Astrocyte of the spinal cord (primary cell): ENCODE measurements at places on chromosomes 7 and 10.

GRCh38 chr10:107442035-107442505 lies 277.6 kb upstream of the SORCS1 start:
- peak; percentile 43 for DNase-seq

- no peak for DNase-seq
Measured at GRCh38 chr7:105992905-105993304, 29.8 kb downstream of the CDHR3 start.

GRCh38 chr10:118840776-118841468 lies 86.2 kb upstream of the CACUL1 start:
- no peak for DNase-seq

DNA sequence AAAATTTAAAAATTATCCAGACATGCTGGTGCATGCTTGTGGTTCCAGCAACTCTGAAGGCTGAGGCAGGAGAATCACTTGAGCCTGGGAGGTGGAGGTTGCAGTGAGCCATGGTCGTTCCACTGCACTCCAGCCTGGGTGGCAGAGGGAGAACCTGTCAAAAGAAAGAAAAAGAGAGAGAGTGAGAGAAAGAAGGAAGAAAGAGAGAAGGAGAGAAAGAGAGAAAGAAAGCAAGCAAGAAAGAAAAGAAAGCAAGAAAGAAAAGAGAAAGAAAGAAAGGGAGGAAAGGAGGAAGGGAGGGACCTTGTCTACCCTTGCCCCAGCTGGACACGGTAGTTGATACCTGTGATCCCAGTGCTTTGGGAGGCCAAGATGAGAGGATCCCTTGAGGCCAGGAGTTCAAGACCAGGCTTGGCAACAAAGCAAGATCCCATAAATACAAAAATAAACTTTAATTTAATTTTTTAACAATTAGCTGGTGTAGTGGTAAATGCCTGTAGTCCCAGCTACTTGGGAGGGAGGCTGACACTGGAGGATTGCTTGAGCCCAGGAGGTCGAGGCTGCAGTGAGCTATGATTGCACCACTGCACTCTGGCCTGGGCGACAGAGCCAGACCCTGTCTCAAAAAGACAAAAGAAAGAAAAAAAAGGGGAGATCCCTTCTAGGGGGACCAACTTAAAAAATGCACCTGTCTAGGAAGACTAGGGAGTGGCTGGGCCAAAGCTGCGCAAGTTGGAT lies 9.2 kb downstream of the NYAP1 start:
- no peak for DNase-seq

- no peak for DNase-seq
Measured at GRCh38 chr10:104257235-104257634, 2.5 kb downstream of the GSTO1 start.

DNA sequence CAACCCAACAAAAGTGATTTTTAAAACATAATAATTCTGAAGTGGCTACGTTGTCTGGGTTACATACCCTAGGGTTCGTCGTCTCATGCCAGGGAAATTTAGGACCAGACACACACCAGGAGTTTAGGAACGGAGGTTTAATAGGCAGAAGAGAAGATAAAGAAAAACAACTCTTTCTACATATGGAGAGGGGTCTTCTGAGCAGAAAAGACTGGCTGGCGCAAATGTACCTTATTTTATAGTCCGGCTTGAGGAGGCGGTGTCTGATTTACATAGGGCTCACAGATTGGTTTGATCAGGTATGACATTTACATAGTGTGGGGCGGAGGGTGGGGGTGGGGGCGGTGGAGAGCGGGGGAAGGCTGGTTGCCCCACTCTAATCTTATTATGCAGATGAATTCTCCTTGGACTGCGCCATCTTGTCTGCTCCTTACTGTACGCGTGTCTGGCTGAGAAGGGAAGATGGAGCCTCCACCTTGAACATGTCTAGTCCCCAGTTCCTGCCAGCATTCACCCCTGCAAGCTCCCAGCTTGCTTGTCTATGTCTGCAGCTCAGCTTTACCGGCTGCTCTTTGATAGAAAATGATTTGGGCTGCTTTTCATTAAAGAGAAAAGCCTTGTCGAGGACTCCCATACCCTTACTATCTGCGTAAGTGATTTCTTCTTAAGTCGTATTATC lies 98.7 kb downstream of the RALA start:
- DNase-seq = no peak

DNA sequence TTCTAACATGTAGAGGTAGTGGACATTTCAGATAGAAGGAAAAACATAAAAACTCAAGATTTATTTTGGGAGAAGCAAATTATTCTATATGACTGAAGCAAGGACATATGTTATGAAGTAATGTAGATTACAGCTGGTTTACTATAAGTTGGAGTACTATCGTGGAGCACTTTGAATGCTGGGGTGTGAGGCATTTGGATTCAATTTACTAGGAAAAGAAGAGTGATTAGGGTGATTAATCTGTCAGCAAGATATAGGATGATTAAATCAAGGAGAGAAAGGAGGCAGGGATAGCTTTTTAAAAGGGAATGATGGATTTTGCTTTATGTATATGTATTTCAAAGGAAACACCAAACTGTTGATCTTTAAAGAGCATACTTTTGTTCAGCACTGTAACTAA lies 318.4 kb upstream of the KAT6B start:
- no peak for DNase-seq

GRCh38 chr7:74269757-74270277 lies 15.6 kb upstream of the RFC2 start:
- DNase-seq = peak; percentile 69

GRCh38 chr7:84025332-84025927 lies 169.2 kb downstream of the SEMA3A start:
- peak; percentile 97 for DNase-seq

GRCh38 chr7:20064974-20065862 lies 152.0 kb downstream of the MACC1 start:
- DNase-seq = peak; percentile 95

DNA sequence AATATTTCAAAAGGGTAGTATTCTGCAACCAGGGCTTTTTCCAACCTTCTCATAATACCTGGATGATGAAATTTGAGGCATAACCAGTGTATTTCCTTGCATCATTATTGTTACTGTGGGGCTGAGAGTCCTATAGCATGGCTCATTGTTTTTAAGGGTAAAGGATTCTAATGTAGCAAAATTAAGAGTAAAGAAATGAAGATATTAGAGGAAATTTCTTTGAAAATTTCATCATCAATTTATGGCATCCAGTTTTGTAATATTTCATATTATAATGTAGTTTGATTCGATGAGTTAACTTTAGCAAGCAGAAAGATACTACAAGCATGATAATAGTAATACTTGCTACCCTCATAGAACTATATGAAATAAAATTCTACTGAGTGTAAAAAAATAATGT lies 387.3 kb upstream of the LRGUK start:
- DNase-seq = no peak

- DNase-seq = no peak
Measured at GRCh38 chr10:20118119-20118518, 301.9 kb downstream of the PLXDC2 start.

DNA sequence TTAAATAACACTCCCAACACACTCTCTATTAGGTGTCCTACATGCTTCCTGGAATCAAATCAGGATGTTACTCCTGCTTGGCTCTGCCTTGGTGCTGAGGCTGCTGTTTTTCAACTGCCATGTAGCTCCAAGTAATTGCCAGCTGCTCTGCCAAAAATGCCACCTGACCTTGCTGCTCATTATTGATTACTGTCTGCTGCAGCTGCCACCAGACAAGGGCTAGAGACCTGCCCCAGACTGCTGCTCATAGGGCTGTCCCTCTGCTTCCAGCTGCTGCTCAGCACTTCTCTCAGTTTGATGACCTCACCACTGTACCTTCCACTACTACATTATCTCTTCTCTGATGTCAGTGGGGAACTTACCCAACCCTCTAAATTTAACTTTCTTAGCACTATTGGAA lies 102.5 kb downstream of the PCLO start:
- no peak for DNase-seq

- DNase-seq = no peak
Measured at GRCh38 chr10:8112942-8113442, 58.5 kb downstream of the GATA3 start.

- no peak for DNase-seq
Measured at GRCh38 chr7:80127412-80128160, 7.0 kb upstream of the GNAI1 start.

GRCh38 chr10:95522117-95522516 lies 39.1 kb downstream of the SORBS1 start:
- DNase-seq = no peak

DNA sequence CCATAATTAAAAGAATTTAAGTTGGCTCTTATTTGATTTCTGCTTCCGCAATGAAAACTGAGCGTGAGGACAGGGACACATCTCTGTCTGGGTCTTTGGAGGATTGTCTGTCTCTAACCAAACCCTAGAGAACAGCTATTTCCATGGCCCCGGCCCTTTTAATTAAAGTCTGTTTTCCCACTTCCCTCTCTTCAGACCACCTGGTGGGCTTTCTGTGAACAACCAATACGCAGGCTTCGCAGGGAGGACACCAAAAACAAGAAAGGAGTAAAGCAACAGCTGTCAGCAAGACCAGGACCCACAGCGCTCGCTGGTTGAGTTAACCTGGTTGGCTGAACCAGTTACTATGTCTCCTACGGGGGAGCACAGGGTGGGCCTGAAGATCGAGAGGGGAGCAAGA lies 217.1 kb upstream of the FRMD4A start:
- DNase-seq = no peak

GRCh38 chr7:42597300-42597699 lies 314.6 kb downstream of the C7orf25 start:
- no peak for DNase-seq

- DNase-seq = no peak
Measured at GRCh38 chr10:79402625-79402946, 42.8 kb downstream of the ZCCHC24 start.

DNA sequence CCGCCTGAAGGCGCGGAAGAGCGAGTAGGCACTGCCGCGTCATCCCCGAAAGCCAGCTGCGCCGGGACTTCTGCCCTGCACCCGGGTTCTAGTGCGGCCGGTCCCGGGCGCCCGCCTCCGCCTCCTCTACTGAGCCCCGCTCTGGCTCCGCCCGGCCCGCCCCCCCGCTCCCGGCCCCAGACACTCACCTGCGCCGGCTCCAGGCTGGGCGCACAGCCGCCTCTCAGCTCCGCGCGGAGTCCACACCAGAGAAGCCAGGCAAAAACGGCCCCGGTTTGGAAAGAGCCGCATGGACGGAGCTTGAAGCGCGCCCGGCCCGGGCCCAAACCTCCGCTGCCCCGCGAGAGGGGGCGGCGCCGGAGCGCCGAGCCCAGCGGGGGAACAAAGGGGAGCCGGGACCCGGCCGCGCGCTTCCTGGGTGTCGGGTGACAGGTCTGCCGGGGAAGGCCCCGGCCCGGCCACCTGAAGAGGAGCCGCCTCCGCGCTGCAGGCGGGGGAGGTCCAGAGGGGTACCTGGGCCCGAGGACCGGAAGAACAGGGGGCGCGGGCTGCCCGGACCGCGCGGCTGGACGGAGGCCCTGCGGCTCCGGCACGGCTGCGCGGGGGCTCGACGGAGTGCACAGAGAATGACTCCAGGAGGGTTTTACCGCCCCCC lies 168.2 kb downstream of the NRF1 start:
- no peak for DNase-seq

- no peak for DNase-seq
Measured at GRCh38 chr10:50622706-50623662, 772 bp downstream of the SGMS1 start.

DNA sequence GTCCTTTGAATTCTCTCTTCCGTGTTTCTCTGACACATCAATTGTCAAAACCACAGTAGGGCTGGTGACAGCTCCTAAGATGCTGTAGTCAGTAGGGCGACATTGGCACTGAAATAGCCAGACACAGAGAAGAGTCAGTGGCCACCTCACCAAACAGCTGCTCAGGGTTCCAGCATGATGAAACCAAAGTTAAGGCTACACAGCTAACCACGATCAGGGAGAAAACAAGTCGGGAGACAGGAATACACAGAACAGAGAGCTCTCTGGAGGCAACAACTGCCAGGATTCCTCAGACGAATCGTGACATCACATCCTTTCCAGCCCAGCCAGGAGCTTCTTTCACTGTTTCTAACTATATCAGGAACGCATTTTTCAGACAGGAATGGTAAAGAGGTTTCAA lies 922.2 kb downstream of the SORCS1 start:
- no peak for DNase-seq

- DNase-seq = no peak
Measured at GRCh38 chr7:70657571-70657970, 474.4 kb upstream of the GALNT17 start.

DNA sequence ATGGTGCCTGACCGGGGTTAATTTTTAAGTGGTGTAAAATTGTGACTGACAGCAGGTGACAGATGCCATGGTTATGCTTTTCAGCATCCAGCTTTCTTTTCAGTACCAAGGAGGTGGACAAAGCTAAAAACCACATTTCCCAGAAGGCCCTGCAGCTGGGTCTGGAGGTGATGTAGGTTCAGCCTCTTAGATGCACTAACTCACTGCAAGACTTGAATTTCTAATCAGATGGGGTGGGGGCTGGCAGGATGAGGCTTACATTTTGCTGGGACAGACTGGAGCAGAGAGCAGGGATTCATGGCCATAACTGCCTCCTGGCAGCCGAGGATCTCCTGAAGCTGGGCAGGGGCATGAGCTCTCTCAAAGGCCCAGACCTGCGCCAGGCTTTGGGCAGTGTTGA lies 52.4 kb downstream of the PDIA4 start:
- no peak for DNase-seq

DNA sequence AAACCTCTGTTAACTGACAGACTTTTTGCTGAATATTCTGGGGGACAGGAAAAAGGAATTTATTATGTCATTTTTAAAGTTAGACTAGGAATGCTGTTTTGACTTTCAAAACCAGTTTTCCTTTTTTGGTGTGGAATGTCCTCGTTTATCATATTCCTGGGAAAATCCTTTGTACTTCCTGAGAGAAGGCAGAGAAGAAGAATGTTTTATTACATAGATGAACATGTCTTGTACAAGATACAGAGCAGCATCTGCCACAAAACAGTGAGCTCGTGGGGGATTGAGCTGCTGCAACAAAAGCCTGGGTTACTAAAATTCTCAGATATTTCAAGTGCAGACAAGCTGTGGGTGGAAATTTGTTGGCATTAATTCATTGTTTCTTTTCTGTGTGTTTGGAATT lies 20.2 kb downstream of the MCU start:
- peak; percentile 35 for DNase-seq

- no peak for DNase-seq
Measured at GRCh38 chr7:116683786-116684185, 11.8 kb downstream of the MET start.

GRCh38 chr7:81776948-81777630 lies 7.2 kb upstream of the HGF start:
- DNase-seq = no peak

DNA sequence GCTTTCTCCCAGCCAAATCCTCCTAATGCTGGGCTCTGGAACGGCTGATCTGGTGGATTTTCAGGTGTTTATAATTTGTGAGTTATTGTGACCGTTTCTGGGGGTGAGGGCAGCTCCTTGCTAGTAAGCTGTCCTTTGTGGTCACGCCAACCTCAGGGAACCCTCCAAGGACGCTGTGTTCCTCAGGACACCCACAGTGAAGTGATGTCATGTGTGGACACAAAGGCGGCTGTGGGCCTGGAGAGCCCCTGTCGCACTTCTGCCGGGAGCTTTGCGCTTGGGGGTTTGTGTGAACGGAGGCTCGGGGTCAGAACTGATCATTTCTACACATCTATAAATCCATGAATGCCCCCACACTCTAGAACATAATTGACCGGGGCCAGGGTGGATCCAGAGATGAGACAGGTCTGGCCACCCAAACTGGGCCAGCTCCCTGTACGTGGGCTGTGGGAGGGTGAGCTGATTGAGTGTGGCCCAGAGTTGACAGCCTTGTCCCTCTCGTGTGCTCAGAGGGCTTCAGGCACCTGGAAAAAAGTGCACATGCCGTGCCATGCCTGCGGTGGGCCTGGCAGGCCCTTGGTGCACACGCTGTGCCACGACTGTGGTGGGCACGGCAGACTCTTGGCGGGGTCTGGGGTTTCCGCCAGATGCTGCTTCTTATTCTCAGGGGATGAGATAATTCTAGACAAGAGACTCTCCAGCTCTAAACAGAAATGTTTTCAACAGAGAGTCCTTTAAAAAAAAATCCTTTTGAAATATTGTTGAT lies 130.2 kb downstream of the VIPR2 start:
- no peak for DNase-seq
